ENCODE measurements at places on chromosomes 2 and 18.

GRCh38 chr18:37499044-37499443, 66.6 kb downstream of the CELF4 start:
- no peak for DNase-seq

GRCh38 chr2:136191041-136191440, 73.1 kb upstream of the CXCR4 start:
- no peak for DNase-seq

DNA sequence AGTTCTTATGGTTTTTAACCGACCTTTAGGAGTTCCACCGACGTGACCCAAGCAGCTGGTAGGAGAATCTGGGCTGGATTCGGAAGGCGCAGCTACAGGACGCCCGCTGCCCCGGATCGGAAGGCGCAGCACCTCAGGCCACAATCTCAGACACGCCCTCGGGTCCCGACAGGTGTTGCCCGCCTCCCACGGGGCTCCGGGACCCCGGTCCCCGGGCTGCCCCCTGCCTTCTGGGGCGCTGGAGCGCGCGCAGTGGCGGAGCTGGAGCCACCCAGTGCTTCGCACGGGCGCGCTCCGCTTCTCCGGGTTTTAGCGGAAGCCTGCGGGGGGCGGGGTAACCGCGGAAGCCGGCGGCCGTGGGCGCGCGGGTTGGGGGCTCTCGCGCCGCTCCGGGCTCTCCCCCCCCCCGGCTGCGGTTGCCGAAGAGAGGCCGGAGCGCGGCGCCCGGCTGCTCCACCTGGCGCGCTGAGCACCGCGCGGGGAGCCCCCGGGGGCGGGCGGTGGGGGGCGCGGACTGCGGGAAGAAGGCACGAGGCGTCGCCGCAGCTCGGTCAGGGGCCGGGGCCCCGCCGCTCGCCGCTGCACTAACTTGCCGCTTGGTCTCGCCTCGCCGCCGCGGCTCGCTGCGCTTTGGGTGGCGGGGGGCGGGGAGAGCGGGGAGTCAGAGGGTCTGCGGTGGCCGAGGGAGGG, 718.8 kb downstream of the DPP10 start:
- no peak for DNase-seq

- DNase-seq: no peak
These were observed 1089.5 kb downstream of the LRP1B start for GRCh38 chr2:141041281-141041680.

Measured in activated CD4-positive, alpha-beta T cell treated with anti-CD3 and anti-CD28 coated beads for 24 hours (primary cell).